ENCODE measurements at places on chromosomes 12 and 14.

- DNase-seq = no peak
Observed at GRCh38 chr12:6367065-6367968, 8.0 kb downstream of the SCNN1A start.

DNA sequence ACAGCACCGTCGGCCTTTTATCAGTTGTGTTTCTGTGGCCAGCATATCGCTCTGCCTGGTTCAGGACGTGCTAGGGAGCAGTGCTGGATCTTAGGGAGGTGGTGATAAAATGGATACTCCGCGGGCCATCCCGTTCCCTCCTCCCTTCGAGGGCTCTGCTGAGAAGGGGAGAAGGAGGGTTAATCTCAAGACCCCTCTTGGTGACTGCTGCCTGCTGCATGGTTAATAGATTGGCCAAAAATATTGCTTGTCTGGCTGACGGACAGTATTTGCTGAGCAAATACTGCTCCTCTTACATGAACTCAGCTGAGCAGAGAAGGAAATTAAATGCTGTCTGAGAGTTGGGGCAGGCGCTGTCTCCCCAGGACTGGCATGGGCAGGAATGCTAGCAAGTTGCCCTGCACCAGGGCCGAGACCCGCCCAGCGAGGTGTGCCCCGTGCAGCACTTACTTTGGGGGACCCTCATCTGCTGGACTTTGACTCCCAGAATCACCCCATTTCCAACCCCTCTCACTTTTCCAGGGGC is 1.2 kb downstream of the FBRSL1 start:
- DNase-seq = no peak

DNA sequence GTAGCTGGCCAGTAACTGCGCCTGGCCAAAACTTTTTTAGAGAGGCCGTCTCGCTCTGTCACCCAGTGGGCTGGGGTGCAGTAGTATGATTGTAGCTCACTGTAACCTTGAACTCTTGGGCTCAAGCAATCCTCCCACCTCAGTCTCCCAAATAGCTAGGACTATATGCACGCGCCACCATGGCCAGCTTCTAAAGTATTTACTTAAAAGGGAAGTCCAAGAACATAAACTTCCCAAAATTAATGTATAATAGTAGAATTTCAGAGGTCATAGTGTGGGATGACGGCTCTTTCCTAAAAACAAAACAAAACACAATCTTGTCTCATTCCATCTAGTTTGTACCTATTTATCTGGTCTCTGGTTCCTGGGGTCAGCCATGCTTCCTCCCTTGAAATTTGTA is 42.2 kb upstream of the FOS start:
- no peak for DNase-seq

- no peak for DNase-seq
Observed at GRCh38 chr12:13227191-13227590, 30.7 kb downstream of the EMP1 start.

DNA sequence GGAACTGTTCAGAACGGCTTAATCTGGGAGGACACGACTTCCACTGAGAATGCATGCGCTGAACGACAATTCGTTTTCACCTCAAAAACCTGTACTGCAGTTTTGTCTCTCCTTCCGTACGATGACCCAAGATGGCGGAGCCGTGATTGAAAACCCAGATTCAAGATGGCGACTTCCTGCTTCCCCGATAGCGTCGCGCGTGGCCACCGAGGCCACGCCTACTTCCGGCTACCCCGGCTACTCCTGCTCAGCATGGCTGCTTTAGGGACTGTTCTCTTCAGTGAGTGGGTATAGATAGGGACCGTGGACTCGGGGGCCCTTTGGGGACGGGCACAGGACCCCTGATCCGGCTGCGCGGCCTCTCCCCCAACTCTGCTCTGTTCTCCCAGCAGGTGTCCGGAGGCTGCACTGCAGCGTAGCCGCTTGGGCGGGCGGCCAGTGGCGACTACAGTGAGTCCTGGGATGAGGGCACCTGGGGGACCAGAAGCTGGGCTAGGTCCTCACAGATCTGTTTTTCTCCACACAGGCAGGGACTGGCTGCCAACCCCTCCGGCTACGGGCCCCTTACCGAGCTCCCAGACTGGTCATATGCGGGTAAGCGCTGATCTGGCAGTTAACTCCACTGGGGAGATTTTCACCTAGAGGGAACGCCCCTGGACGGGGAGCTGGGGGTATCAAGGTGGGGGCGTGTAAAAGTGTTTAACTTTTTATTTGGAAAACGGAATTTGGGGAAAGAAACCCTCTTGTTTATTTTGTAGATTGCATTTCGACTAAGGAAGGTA is at the start of gene MRPL52:
Gene MRPL52, plus strand, starts transcription at position 227 of the 782 bp plus-strand sequence. Its CDS starts 26 bp downstream, at position 253.
- DNase-seq = peak; percentile 94
